NCI-H446 (cell line): ENCODE measurements at places on chromosomes 6 and 20.
A peak's percentile ranks its signal among the peaks of the same experiment; 100 is the strongest.

DNA sequence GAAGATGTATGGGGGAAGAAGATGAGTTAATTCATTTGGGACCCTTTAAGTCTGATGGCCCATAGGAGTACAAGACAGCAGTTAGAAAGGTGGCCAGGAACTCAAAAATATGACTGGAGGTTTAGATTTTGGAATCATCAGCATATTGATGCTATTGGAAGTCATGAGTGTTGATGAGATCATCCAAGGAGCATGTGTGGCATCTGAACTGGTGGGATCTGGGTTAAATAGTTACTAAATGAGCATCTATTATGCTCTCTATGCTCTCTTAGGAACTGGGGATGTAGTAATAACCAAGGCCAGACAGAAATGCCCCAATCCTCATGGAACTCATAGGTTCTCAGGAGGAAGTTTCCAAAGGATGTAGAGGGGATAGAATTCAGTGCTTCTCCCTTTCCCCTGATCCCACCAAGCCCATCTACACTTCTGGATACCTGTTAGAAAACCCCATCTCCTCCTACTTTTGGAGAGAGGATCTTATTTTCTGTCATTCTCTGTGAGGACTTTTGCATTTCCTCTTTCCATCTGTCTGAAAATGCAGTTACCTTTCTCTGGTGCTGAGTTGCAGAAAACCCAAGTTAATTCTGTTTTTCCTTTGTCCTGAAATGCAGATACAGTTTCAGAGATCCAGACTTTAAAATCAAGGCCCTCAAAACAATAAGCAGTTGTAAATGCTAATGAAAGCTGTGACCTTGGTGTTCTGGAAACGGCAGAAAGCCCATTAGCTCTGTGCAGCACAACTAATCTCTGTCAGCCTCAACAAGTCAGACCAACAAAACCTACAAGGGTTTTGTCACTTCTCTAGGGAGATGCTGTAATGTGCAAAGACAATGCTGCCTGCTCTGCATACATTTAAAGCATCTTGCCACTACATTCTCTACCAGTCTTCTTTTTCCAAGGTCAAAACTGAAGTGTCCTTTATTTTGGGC lies 65.8 kb downstream of the TBC1D7 start:
- no peak for DNase-seq

GRCh38 chr20:62219992-62220665 lies at the start of gene HRH3:
HRH3 (minus strand) TSS chr20:62220278; CDS start chr20:62219970, 308 bp downstream.
- peak; percentile 55 for DNase-seq

- DNase-seq = no peak
These were observed 3.3 kb downstream of the OSER1 start for GRCh38 chr20:44207126-44207723.

DNA sequence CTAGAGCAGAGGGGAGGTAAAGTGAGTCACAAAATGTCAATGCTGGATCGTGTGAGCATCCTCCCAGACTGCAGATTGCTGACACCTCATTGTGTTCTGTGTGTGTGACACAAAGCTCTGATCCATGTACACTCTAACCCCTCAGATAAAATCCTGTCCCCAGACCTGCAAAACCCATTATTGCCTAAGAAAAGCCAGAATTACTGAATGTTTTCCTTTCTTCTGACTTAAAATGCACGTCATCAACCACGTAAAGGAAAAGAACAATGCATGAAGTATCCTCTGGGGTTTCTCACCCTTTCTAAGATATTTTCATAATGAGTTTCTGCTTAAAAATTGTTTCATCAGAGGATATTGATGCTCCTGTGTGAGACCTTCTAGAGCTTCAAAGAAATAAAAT lies 218.0 kb upstream of the PREP start:
- no peak for DNase-seq

DNA sequence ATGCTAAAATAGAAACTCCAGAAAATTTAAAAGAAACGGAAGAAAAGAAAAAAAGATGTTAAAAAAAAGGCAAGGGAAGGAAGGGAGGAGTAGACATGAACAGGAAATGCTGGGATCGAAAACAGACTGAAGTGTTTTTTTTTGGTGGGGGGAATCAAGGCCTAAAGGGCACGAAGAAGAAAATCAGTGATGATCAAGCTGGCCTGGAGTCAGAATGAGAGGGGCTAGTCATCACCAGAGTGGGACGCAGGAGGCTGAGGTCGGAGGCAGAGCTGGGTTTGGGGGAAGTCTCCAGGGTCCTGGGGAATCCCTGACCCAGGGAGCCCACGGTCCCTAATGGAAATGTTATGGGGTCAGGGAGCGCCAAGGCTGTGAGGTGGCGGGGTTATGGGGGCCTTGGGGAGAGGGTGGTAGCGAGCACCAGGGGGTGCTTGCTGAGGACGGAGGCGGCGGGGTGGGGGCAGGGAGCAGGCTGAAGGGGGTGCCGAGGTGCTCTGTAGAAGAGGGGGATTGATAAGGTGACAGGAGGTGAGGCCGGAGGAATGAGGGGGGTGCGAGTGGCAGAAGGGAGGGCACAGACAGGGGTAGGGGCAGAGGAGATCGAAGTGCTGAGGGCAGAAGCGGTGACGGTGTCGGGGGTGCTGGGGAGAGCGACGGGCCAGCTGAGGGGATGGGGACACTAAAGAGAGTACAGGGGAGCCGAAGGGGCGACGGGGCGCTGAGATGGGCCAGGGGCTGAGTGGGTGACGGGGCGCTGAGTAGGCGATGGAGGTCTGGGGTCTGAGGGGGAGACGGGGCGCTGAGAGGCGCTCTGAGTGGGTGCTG lies 684 bp downstream of the ZNFX1 start:
- DNase-seq = no peak

DNA sequence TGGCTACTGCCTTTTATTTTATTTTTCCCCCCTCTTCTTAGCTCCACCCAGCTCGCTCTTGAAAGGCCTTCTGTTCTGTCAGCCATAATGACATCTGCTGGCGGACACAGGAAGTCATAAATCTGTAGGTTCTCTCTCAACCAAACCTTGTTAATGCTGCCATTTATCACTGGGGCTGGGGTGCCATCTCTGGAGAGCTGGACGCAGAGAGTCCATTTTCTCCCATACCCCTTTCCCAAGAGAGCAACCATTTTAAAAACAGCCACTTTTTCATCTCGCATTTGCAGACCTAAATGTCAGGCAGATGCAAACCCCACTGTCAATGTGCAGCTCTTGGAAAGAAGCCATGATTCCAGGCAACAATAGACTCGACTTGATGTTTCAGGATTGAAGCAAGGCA lies 13.0 kb upstream of the TSHZ2 start:
- DNase-seq = peak; percentile 83
